ENCODE measurements at places on chromosomes 11 and 22.

- no peak for DNase-seq
Measured at GRCh38 chr11:116527180-116527991, 245.4 kb downstream of the BUD13 start.

DNA sequence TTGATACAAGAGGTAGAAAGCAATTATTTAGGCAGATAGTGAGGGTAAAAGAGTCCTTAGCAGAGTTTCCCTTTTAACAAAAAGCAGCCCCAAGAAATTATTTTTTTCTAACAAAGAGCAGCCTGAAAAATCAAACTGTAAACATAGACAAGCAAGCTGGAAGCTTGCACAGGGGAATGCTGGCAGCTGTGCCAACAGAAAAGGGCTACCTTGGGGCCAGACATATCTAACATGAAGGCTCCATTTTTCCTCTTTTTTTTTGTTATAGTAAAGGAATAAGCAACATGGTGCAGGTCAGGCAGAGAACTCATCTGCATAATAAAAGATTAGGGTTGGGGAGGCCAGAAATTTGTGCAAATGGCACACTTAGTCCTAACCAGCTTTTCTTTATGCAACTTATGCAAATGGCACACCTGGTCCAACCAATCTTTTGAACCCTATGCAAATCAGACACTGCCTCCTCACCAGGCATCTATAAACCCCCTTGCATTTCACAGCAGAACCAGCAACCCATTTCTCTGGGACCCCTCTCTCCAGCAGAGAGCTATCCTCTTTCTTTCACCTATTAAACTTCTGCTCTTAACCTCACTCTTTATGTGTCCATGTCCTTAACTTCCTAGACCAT lies 41.8 kb downstream of the PDGFD start:
- DNase-seq = no peak

DNA sequence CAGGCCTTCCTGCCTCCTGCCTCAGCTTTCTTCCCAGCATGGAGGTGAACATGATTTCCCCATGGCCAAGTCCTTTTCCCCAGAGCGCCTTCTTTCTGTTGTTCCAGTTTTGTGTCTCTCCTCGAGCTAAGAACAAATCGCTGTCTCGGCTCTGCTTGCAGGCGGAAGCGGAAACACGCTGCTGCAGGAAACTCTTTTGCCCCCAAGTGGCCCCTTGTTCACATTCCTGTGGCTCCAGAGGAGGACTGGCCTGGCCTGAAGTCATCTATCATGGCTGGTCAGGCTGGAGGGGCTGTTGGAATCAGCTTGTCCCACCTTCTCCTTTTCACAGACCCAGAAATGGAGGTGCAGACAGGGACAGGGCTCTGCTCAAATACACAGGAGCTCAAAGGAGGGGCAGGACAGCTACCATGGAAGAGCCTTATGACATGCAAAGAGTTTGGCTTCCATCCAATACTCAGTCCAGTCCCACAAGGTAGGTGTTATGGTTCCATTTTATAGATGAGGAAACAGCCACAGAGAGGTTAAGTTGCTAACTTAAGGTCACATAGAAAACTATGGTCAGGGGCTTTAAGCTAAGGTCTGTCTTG lies 182.2 kb upstream of the SYT13 start:
- DNase-seq = no peak

- DNase-seq = no peak
Measured at GRCh38 chr22:44024288-44024921, at the start of gene PARVB. TSS of gene PARVB (plus strand) at chr22:44024302. CDS start at chr22:44024340, 38 bp downstream.

Measured in kidney glomerular epithelial cell (primary cell).